B cell (primary cell): ENCODE measurements at places on chromosomes 2 and 18. TPM values are rescaled to one million over a fixed set of nuclear protein-coding genes. Genes with fewer than 3 reads are reported as not detected.

Gene VIT
- not detected in 2 replicates for total RNA-seq

Gene CYP27C1
- total RNA-seq: not detected in 2 replicates

Gene OSBPL6
- total RNA-seq: not detected in 2 replicates

Gene CHRNG
- total RNA-seq: not detected in 2 replicates

Gene MYO5B
- total RNA-seq: 0.24 and 0.30 TPM in 2 replicates

Gene EFEMP1
- not detected in 2 replicates for total RNA-seq

Gene ZSWIM2
- total RNA-seq: not detected in 2 replicates

Gene SLC5A7
- total RNA-seq: not detected in 2 replicates

Gene ZAP70
- total RNA-seq: 3.4 and 4.4 TPM in 2 replicates

Gene PROKR1
- not detected in 2 replicates for total RNA-seq

DNA sequence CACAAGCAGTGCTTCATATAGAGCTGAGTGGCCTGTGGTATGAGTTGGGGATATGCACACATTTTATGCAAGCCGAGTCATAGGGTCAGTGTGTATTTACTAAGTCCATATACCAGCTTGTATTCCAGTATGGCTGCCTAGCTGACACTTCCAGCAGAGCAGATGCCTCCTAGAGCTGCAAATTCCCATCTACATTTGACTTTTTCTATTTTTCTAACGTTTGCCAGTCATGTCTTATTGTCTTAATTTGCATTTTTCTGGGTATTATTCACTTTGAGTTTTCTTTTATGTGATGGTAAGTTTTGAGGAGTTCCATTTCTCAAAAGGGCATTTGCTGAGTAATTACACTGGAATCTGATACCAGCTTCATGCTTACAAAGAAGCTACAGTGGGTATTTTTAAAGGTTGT, 334.5 kb upstream of the CDH2 start:
- no peak for DNase-seq

GRCh38 chr2:168529054-168529833, 73.2 kb downstream of the CERS6 start:
- DNase-seq: no peak

- DNase-seq: no peak
These were observed 18.4 kb upstream of the SLC20A1 start for GRCh38 chr2:112627060-112628040.

DNA sequence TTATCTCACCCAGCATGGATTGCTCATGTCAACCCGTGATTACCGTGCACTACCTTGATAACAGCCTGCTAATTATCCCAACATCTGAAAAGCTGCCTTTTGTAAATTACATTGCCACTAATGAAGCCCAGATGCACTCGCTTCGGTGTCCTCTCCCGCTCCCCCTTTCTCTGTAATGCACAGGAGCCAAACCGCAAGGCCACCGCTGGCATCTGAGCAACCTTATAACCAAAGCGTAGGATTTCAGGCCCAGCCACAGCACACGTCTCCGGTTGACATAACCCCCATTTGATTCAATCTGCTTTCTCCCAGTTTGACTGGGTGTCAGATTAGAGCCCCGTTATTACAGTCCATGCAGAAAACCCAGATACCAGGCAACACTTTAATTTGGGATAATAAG, 341.2 kb downstream of the ALK start:
- DNase-seq: no peak

DNA sequence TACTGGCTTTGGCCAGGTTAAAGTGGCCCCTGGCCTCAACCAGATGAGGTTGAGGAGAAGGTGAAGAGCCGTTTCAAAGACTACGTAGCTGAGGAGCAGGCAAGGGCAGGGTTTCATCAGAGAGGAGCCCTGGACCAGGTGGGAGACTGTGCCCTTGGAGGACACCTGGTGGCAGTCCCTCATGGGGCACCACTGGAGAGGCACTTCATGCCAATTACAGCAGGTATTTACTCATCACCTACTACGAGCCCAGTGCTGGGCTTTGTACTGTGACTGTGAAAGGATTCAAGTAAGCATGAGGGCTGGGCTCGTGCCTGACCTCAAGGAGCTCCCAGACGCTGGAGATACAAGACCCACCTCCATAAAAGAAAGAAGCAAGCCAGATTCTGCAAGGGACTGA, 37.6 kb downstream of the SMAD7 start:
- peak; percentile 37 for DNase-seq

GRCh38 chr2:236552212-236552542, 17.4 kb upstream of the ACKR3 start:
- no peak for DNase-seq

- no peak for DNase-seq
These were observed 78.9 kb downstream of the LIPG start for GRCh38 chr18:49640741-49641140.

DNA sequence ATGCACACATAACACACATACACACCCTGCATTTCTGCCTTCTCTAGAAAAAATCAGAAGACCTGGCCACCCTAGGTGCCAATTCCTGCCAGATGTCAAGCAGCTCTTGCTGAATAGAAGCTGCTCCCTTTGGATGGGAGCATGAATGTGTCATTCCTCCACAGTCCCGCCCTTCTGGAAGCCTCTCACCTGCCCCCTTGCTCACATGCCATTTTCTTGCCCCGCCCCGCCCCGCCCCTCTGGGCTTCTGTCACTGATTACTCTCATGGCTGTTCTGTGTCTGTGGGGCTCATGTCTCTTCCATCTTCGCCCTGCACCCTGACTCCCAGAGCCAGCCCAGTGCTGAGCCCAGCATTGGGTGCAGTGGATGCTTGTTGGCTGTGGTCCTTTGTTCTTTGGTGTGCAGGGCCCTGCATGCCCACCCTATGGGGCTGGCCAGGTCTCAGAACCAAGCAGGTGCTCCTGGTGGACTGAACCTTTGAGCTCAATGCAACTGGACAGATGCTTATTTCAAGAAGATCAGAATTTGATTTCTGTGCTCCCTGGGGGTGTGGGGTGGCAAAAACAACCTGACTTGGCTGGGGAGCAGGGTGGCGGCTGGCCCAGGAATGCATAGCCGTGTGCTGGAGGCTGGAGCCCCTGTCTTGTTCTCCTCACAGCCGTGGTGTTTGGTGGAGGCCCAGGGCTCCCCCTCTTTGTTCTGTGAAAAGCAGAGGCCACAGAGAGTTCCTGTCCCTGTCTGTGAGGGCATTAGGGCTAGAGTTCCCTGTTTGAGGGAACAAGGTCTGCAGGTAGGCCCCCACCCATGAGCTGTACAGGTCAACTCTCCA, 140.6 kb upstream of the GLI2 start:
- DNase-seq: no peak

- no peak for DNase-seq
These were observed 12.7 kb upstream of the ARHGEF4 start for GRCh38 chr2:130823886-130824491.

DNA sequence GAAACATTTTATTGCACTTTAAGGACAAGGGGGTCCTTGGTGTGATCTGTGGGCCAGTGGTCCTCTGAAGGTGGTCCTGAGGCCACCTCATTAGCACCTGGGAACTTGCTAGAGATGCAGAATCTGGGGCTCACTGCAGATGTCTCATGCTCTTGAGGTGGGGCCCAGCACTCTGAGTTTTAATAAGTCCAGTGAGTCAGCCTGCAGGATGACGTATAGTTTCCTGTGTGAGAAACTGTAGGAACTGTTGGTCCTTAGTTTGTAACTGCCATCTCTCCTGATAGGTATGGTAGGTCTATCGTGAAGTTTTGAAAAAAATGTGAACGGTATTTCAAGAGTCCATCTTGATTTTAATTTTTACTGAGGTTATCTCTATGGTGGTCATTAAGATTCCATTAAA, 2.8 kb downstream of the TRPM8 start:
- DNase-seq: no peak

GRCh38 chr2:111032721-111033429, 87.8 kb upstream of the BCL2L11 start:
- no peak for DNase-seq

GRCh38 chr2:183666031-183666430, 541.8 kb downstream of the NUP35 start:
- DNase-seq: no peak

- no peak for DNase-seq
These were observed 3.0 kb upstream of the TEX44 start for GRCh38 chr2:231589656-231590055.

GRCh38 chr18:48074929-48075706, 144.7 kb upstream of the SMAD2 start:
- no peak for DNase-seq

DNA sequence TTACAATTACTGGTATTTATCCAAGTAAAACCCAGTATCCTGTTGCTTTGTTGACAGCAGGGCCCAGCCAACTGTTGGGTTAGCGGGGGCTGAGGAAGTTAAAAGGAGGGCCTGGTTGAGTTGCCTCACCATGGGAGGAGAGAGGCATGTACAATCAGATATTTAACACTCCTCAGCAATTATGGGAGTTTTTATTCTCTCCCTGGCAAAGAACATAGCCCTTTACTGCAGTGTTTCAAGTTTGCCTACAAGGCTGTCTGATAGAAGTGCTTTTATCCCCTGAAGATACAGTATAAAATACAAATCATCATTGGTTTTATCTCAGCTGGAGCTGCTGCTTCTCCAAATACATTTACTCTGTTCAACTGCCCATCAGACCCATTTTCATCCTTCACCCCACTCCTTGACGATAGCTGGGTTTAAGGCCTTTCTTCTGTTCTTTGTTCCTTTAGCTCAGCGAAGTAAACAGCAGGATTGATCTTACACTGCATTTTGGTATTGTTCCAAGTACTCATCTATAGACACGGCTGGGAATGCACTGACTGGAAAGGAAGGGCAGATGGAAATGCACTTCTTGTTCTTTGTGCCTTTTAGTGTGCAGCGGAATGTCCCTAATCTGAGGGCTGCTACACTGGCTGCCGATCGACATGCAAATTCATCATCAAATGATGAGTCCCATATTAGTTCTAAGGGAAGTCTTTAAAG, 402.5 kb upstream of the SPRED2 start:
- DNase-seq: no peak
